ENCODE measurements at places on chromosomes 6 and 20. TPM values are rescaled to one million over a fixed set of nuclear protein-coding genes. Genes with fewer than 3 reads are reported as not detected.

DNA sequence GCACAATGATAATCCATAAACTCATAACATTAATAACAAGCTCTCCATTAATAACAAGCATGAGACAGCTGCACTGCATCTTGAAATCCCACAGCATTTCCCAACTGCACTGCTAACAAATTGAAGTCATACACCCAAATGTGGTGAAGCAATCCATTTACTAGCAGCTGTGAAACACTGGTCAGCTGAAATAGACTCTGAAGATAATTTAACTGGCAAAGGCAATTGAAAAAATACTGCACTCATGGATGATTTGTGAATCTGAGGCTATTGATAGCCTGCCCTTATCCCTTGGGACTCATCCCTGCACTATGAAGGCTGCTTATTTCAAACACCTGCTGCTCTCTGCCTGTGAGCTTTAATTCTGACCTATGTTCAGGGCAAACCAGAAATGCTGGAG lies 49.1 kb upstream of the PLCB1 start:
- no peak overlapping the region for H3K4me3 ChIP-seq
- peaks cover 6% of the 10 kb centered on the region for H3K4me1 ChIP-seq
- H3K27ac ChIP-seq = no peak overlapping the region
- no peaks in the 10 kb centered on the region for H3K36me3 ChIP-seq

DNA sequence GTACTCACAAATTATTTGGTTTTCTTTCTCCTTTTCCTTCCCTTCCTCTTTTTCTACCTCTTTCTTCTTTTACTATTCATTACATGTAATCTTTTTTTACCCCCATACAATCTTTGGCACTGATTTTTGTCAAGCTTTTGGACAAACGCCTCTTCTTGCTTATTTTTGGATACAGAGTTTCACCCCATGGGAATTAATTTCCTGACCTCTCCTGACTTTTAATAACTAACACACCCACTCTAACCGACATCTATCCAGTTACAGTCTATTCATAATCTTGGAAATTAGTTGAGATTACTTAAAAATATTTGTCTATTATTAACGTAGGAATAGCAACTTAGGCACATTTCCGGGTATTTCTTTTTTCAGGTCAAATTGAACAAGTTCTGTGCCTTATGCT lies 101.2 kb downstream of the HDGFL1 start:
- no peak for DNase-seq
- no peak overlapping the region for H3K27ac ChIP-seq
- H3K4me1 ChIP-seq = no peaks in the 10 kb centered on the region
- H3K4me3 ChIP-seq = no peak overlapping the region
- H3K27me3 ChIP-seq = no peaks in the 10 kb centered on the region
- no peaks in the 10 kb centered on the region for H3K36me3 ChIP-seq

DNA sequence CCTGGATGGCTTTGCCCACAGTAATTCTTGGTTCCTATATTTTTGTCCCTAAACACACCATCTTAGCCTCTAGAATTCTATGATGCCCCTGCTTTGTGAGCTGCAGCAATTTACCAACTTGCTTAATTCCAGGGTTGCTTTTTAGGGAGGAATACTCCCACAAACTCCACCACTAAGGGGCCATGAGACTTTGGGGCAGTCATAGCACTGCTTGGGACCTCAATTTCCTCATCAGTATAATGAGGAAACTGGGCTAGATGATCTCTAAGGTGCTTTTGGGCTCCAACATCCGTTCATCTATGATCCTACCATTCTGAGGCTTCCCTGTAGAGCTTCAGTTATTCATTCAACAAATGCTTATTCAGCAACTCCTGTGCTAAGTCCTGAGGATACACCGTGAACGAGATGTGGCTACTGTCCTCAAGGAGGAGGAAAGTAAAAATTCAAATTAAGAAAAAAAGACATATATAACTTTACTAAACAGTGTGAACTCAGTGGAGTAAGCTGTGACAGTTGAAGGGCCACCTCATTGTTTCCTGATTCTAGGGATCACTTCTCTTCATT lies 75.3 kb downstream of the PRDM1 start:
- no peaks in the 10 kb centered on the region for H3K36me3 ChIP-seq
- no peaks in the 10 kb centered on the region for H3K27me3 ChIP-seq
- no peak overlapping the region for H3K4me3 ChIP-seq

GRCh38 chr6:155235087-155235486 lies 28.7 kb upstream of the CLDN20 start:
- no peaks in the 10 kb centered on the region for H3K4me1 ChIP-seq
- H3K27ac ChIP-seq = no peak overlapping the region
- H3K4me3 ChIP-seq = no peak overlapping the region
- H3K36me3 ChIP-seq = no peaks in the 10 kb centered on the region

DNA sequence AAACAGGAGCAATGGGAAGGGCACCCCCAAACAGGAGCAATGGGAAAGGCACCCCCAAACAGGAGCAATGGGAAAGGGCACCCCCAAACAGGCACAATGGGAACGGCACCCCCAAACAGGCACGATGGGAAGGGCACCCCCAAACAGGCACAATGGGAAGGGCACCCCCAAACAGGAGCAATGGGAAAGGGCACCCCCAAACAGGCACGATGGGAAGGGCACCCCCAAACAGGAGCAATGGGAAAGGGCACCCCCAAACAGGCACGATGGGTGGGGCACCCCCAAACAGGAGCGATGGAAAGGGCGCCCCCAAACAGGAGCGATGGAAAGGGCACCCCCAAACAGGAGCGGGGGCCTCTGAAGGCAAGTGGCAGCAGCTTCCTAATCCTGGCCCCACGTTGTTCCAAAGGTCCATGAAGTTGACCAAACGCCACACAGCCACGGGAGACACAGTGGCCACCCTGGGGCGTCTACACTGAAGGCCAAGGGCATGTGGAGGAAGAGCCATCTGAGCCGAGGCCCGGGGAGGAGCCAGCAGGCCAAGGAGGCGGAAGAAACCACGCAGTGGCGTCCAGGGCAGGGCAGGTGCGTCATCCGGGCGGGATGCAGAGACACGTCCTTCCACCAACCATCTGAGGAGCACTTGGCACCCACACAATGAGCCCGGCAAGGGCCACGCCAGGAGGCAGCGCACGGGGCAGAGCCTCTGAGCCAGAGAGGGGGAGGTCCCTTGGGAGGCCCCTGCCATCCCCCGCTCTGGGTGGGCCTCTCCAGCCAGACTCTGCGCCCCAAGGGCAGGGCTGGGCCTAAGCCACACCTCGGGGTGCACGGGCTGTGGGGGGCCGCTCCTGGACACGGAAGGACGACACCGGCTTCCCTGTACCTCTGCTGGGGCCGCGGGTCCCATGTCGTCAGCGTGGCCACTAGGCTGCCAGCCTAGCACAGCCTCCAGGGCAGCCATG lies 21.5 kb upstream of the NTSR1 start:
- no peak for DNase-seq
- no peaks in the 10 kb centered on the region for H3K27me3 ChIP-seq
- no peak overlapping the region for H3K4me3 ChIP-seq
- H3K36me3 ChIP-seq = no peaks in the 10 kb centered on the region

Gene TFAP2A
- total RNA-seq = not detected

Gene MRPL14
- total RNA-seq = 44.1 TPM

GRCh38 chr20:11153819-11154218 lies 480.0 kb upstream of the JAG1 start:
- no peak overlapping the region for H3K27ac ChIP-seq
- H3K4me3 ChIP-seq = no peak overlapping the region
- no peaks in the 10 kb centered on the region for H3K27me3 ChIP-seq
- no peaks in the 10 kb centered on the region for H3K4me1 ChIP-seq
- DNase-seq = no peak
- H3K36me3 ChIP-seq = no peaks in the 10 kb centered on the region

Gene HDGFL1
- not detected for total RNA-seq

GRCh38 chr6:52538252-52538900 lies 38.5 kb downstream of the TRAM2 start:
- no peak overlapping the region for H3K27ac ChIP-seq
- H3K27me3 ChIP-seq = no peaks in the 10 kb centered on the region
- H3K4me1 ChIP-seq = no peaks in the 10 kb centered on the region
- no peak for DNase-seq
- no peak overlapping the region for H3K4me3 ChIP-seq

DNA sequence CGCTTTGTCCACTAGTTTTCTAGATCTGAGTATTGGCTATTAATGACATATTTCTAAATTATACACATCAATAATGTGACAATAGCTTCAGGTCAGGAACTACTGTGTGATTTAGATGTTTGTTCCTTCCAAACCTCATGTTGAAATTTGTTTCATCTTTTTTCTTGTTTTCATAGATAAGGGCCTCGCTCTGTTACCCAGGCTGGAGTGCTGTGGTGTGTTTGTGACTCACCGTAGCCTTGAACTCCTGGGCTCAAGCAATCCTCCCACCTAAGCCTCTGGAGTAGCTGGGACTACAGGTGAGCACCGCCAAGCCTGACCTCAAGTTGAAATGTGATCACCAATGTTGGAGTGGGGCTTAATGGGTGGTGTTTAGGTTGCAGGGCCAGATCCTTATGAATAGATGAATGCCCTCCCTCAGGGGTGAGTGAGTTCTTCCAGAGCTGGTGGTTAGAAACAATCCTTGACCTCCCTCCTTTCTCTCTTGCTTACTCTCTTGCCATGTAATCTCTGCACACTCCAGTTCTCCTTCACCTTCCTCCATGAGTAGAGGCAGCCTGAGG lies 5.9 kb upstream of the NQO2 start:
- no peak for DNase-seq
- no peak overlapping the region for H3K27ac ChIP-seq
- no peaks in the 10 kb centered on the region for H3K27me3 ChIP-seq
- H3K4me3 ChIP-seq = no peak overlapping the region

GRCh38 chr20:59205044-59205443 lies 41.4 kb downstream of the ZNF831 start:
- no peak overlapping the region for H3K27ac ChIP-seq
- DNase-seq = peak; percentile 32
- H3K4me1 ChIP-seq = no peaks in the 10 kb centered on the region
- H3K27me3 ChIP-seq = no peaks in the 10 kb centered on the region

All from right atrium auricular region (tissue), 2 donors.